ENCODE measurements at places on chromosomes 3 and 15. TPM values are rescaled to one million over a fixed set of nuclear protein-coding genes. Genes with fewer than 3 reads are reported as not detected.

DNA sequence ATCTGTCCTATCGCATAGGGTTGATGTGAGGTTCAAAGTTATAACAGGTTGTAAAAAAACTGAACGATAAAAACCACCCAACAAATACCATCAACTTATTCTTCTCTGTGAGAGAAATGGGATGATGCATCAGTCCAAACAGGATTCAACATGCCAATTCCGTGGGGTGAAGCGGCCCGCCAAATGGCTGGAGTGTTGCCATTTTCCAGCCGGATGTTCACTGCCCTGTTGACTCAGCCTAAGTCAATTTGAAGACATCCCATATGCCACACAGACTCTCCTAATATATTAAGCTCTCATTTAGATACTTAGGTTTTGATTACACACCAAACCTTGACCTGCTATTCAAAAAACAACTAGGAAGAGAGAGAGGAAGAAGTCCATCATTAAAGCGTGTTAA, 311.1 kb downstream of the VPS13C start:
- DNase-seq = no peak

The SLC6A1 gene
- not detected for total RNA-seq

The TM4SF4 gene
- not detected for total RNA-seq

DNA sequence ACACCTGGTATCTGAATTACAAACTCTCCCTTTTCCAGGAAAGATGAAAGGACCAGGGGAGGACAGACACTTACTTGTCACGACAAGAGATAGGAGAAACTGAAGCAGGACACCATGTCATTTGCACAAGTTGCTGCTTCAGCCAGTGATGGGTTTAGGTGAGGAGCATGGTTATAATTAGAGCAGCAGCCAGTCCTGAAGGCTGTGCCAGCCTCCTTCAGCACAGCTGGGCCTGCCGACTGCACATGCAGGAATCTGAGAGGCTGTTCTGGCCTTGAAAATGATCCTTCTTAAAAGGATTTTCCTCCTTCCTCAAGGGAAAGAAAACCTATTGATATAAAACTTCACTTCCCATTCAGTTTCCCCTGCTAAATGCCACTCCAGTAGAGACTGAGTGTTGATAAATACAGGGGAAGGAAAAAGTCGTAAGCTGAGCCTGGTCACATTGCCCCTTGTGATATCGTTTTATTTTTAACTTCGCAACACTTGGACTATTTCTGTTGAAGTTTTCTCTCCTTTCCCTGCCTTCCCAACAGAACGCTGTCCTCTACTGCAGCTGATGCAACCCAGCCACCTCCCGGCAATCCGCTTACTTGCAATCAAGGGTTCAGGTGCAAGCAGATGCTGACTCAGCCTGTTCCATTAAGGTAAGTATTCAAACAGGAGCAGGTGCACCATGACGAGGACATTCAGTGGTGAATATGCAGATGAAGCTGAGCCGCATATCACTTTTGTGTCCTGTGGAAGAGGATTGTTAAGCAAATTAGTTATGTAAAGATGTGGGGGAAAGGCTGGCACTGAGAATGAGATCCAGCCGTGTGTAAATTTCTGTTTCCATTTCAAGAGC, at the start of gene FBXO40:
TSS of gene FBXO40 (plus strand) at position 524 of the 847 bp plus-strand sequence. CDS start 27,197 bp downstream, outside the sequence.
- DNase-seq = no peak

The SAMMSON gene
- total RNA-seq = not detected

- no peak for DNase-seq
These were observed 553.7 kb downstream of the PDCD6IP start for GRCh38 chr3:34351882-34352777.

- no peak for DNase-seq
These were observed 44.6 kb downstream of the RASGRP1 start for GRCh38 chr15:38520035-38520434.

GRCh38 chr3:126202680-126203079, 22.3 kb upstream of the ALDH1L1 start:
- DNase-seq = no peak

GRCh38 chr3:81723732-81724313, 37.6 kb downstream of the GBE1 start:
- DNase-seq = no peak

The GRK7 gene
- not detected for total RNA-seq

DNA sequence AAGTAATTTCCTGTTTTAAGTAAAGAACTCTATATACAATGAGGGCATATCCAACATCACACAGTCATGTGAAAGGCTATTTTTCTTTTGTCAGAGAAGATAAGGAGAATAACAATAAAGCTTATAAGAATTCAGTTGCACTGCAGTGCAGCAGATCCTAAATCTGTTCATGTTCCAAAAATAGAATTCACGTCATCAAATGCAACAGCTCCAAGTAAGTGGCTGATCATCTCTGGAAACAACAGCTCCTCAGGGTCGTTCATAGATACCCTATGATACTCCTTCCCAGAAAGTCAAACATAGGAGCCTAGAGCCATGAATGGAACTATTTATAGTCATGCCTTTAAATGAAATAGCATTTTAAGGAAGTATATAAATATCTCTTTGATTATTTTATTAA, 100.2 kb downstream of the FMN1 start:
- no peak for DNase-seq

GRCh38 chr15:67195305-67195704, 59.2 kb downstream of the AAGAB start:
- DNase-seq = no peak

- no peak for DNase-seq
These were observed 111.7 kb downstream of the FNDC3B start for GRCh38 chr3:172150913-172151650.

The FAM131A gene
- 6.6 TPM for total RNA-seq

GRCh38 chr15:40985541-40986330, 32.5 kb downstream of the CHAC1 start:
- DNase-seq = no peak

The ECE2 gene
- not detected for total RNA-seq

DNA sequence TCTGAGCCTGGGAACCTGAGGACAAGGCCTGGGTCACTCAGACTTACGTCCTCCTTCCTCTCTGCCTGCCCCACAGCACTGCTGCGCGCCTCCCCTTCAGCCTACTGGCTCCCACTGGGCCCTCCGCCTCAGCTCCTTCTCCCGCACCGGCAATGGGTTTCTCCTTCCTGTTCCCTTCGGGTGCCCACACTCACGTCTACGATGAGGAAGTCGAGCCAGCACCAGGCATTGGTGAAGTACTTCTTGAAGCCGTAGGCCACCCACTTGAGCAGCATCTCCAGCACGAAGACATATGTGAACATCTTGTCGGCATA, 70.0 kb downstream of the EXOG start:
- DNase-seq = no peak
